SW 1271 (cell line): ENCODE measurements at places on chromosomes 1 and 21.

- no peak for DNase-seq
Observed at GRCh38 chr1:119535381-119535780, 28.4 kb downstream of the HSD3B1 start.

DNA sequence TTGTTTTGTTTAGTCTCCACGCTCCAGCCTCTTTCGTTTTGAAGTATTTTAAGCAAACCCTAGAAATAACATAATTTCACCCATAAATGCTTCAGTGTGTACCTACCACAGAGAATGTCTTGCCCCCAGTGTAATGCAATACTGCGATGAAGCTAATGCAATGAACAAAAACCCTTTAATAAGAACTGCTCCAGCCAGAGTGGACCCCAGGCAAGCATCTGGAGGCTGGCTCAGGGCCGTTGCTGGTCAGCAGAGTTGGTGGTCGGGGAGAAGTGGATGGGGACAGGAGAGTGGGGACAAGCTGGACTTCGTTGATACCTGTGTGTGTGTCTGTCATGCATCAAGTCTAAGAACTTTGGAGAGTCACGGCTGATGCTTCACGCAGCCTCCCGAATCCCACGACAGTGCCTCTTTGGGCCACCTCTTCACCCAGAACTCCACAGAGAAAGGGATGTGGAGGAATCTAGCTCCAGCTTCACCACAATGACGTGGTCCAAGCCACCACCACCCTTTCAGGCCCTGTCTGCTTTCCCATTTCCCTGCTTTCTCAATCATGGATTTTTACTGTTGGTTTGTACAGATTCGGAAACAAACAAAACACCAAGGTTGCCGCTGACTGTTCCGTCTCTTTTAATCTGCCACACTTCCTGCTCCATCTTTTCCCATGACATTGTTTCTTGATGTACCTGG is 108.6 kb upstream of the ERRFI1 start:
- DNase-seq: no peak

DNA sequence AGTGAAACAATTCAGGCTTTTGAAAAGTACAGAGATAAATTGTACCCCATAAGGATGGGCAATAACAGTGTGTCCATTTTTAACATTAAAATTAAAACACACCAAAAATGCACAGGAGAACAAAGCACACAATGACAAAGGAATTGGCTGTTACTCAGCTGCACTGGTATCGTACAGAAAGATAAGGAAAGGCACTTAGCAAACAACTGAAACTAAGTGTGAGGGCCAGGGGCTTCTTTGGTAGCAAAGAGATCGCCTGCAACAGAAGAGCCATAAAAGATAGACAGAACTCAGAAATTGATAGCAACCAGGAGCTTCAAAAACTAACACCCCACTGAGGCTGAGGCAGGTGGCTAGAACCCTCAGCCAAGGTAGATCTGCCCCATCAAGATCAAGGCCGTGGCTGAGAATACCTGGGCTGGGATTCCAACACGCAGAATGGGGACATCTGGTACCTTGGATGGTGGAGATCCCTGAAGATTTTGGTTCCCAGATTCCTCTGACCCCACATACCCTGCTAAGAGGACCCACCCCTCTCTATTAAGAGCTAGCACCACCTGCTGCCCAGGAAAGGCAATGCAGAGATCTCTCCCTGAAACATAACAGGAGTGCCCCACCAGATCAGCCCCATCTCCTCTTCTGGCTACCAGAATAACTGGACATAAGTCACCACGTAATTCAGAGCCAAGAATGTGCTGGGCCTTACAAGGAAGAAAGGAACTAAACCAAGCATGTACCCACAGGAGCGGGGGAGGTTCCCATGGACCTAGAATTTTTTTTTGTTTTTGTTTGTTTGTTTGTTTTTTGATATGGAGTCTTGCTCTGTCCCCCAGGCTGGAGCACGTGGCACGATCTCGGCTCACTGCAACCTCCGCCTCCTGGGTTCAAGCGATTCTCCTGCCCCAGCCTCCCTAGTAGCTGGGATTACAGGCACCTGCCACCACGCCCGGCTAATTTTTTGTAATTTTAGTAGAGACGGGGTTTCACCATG is 16.2 kb downstream of the PLEKHO1 start:
- DNase-seq: peak; percentile 14

- no peak for DNase-seq
Observed at GRCh38 chr1:97254731-97255463, 533.3 kb downstream of the PTBP2 start.

DNA sequence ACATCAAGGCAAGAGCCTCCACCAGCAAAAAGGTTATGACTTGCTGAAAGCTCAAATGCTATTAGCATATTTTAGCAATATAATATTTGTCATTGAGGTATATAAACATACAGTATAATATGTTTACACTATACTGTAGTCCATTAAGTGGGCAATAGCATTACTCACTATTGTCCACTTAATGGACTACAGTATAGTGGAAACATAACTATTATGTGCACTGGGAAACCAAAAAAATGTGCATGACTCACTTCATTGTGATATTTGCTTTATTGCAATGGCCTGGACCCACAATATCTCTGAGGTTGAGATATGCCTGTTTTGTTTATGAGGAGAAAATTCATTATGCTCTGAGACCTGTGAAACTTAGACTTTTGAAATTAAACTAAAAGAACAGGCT is 300.0 kb downstream of the BARHL2 start:
- no peak for DNase-seq

DNA sequence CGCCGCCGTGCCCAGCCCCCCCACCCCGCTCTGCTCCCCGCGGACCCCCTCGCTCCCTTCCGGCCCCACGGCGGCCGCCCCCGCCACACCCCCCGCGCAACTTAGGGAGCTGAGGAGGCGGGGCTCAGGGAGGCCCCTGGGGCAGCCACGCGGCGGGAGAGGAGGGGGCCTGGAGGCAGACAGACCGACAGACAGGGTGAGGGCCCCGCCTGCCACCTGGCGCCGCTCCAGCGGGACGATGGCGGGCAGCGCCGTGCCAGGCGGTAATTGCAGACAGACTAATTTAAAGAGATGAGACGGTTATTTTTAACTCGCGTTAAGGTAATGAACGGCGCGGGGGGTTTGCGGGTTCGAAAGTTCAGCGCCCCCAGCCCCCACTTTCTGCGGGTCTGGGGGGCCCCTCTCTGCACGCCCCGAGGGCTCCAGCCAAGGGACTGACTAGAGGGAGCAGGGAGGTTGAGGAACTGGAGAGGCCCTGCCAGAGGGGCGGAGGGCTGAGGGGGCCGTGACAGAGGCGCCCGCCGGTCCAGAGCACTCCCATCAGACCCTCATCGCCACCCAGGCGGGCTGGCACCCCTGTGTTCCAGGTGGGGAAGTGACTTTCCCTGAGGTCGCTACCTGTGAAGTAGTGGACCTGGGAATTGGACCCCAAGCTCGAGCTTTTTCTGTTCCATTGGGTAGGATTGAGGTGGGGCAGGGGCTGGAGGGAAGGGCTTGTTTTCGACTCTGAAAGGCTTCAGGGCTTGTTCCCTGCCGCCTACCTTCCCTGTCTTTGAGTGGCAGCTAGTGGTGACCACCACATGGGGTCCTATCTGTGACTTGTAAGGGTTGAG is 5.4 kb downstream of the FOXO6 start:
- DNase-seq: no peak

GRCh38 chr1:204340081-204340889 is 19.4 kb downstream of the PLEKHA6 start:
- no peak for DNase-seq

- no peak for DNase-seq
Observed at GRCh38 chr1:160911441-160911840, 26.5 kb upstream of the ITLN1 start.

- no peak for DNase-seq
Observed at GRCh38 chr1:151563376-151563775, 23.3 kb downstream of the TUFT1 start.

GRCh38 chr1:47483651-47484050 is 45.8 kb downstream of the FOXD2 start:
- DNase-seq: no peak

- DNase-seq: no peak
Observed at GRCh38 chr1:231666937-231667608, 40.5 kb downstream of the DISC1 start.

- no peak for DNase-seq
Observed at GRCh38 chr1:228416217-228416933, at the start of gene TRIM17. Gene TRIM17 (minus strand): TSS chr1:228416861. CDS start chr1:228415072, 1,789 bp downstream.

DNA sequence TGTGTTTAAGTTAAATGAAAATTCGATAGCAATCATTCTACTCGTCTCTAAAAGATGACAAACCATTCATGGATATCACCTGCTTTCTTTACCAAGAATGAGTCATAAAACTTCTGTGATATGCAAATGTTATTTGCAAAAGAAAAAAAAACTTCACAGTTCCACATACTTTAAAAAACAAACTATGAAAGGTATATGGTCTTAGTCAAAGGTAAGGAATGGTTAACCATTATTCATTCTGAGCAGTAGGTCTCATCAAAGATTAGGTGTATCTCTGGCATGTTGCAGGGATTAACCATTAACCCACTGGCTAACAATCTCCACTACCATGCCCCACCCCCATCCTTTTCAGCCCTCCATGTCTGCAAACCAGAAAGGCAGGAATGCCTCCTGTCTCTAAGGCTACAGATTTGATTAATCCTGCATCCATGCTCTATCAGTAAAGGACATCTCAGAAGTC is 44.4 kb downstream of the PTPN14 start:
- DNase-seq: no peak

DNA sequence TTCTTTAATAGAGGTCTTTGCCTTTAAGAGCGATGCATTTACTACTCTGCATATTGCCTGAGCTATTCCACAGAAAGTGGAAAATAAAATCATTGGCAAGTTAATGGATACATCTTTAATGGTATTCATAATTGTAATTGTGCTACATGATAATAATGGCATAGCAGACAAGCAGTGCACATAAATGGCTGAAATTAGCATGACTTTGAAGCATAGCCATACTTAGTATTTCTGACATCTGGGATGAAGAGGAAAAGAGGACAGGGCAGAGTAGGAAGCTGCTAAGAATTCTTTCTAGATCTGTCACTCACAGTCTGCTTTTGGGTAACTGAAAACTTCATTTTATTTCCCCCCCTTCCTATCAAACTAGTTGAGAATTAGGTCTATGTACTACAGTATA is 195.0 kb upstream of the NRIP1 start:
- no peak for DNase-seq

- DNase-seq: no peak
Observed at GRCh38 chr1:844472-845026, 79.2 kb upstream of the SAMD11 start.

- no peak for DNase-seq
Observed at GRCh38 chr1:182682898-182683501, 1.4 kb downstream of the RGS8 start.
